ENCODE measurements at places on chromosomes 2 and 18. TPM values are rescaled to one million over a fixed set of nuclear protein-coding genes. Genes with fewer than 3 reads are reported as not detected.

DNA sequence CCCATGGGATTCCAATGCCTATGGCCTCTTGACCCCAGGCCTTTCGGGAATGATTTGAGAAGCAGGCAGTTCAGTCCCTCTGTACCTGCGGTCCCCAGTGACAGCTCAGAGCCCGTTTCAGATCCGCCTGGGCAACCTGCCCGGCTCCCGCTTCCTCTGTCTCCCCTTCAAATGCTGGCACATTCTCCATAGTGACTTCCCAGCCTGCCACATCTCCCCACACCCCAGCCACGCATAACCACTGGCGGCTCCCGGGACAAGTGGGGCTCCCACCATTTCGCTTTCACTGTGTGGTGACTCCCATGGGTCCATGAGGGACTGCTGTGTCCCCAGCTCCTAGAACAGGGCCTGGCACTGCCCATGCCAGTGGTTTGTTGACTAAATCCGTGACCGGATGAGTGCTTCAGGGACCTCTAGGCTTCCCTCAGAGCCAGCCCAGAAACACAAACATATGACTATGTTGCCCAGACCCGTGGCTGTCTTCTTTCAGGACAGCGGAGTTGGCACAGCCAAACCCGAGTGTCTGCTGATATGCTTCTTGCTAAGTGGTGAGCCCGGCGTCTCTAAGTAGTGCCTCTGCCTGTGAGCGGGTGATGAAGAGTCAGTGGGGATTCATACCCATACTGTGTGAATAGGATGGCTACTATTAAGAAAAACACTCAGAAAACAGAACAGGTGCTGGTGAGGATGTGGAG lies 91.2 kb downstream of the GLI2 start:
- DNase-seq: peak; percentile 71

DNA sequence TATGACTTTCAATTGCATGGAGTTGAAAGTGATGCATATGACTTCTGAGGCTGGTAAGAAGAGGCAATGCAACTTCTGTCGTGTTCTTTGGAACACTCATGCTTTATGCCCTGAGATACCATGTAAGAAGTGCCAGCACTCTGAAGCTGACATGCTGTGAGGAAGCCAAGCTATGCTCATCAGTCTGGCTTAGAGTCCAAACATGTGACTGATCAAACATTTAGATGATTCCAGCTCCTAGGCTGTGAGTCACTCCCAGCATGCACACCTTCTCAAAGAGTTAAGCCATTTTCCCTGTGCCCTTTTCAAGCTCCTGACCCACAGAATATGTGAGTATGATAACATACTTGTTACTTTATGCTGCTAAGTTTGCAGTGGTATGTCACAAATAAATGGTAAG lies 15.8 kb upstream of the VRK2 start:
- no peak for DNase-seq

GRCh38 chr2:134252092-134252750 lies 1.7 kb upstream of the MGAT5 start:
- DNase-seq: no peak

GRCh38 chr2:74740741-74741431 lies 86.8 kb downstream of the SEMA4F start:
- DNase-seq: peak; percentile 54

Gene PTGR3
- 30.4 TPM for total RNA-seq

Gene CCDC150
- total RNA-seq: 0.94 TPM

Gene MOCOS
- 0.59 TPM for total RNA-seq
